ENCODE measurements at places on chromosomes 7 and 10. TPM values are rescaled to one million over a fixed set of nuclear protein-coding genes. Genes with fewer than 3 reads are reported as not detected.

DNA sequence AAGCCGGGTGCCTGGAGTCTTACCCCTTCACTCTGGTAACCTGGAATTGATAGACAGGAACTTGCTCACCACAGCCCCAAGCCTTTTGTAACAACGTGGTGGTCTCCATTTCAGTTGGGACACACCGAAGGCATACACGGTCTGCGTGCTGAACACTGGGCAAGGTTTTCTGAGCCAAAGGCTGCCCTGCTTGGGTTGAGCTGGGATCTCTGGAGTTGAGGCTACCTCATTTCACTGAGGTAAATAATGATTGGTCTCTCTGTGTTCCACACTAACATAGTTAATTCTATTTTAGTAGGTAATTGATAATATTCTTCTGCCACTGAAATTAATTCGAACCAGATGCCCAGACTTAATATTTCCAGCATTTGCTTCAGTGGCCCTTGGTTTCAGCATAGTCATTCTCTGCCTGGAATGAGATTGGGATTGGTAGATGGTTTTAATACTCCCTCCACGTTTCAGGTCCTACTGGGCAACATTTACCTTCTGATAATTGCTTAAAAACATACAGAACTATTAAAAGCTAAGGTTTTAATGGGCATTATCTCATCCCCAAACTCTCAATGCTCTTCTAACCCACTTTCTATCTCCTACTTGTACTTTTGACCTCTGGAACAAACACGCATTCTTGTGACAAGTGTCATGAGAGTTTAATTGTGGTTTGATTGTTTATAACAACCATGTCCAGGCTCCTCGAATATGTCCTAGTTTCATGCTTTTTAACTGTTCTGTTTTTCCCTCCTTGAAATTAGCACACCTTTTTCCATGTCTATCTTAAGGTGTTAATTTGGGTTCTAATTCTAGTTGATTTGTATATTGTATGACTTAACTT lies 202.3 kb upstream of the KLF6 start:
- no peak for DNase-seq

DNA sequence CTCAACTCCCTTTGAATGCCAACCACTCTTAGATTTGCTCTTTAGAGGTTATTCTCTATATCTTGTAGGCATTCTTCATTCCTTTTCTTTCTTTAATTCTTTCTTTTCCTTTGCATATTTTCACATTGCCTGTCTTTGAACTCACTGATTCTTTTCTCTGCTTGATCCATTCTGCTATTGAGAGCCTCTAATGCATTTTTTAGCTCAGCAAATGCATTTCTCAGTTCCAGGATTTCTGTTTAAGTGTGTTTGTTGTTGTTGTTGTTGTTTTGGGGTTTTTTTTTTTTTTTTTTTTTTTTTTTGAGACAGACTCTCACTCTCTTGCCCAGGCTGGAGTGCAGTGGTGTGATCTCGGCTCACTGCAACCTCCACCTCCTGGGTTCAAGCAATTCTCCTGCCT lies 71.6 kb downstream of the FBXL13 start:
- DNase-seq = no peak

GRCh38 chr10:6195846-6196245 lies 6.9 kb upstream of the PFKFB3 start:
- no peak for DNase-seq

DNA sequence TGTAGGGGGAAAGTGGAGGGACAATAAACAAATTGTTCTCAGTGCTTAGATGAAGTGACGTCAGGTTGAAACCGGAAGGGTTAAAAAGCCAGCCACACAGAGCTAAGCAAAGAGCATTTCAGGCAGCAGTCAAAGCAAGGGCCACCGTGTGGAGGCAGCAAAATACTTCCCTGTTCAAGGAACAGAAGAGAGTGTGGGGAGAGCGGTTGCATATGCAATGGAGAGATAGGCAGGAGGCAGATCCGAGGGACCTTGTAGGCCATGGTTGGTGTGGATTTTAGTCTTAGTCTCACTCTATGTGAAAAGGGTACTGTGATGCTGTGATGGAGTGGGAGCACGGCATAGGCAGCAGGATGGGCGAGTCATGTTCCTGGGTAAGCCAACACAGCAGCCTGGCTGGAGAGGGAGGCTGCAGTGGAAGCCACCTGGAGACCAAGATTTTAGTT lies 3.8 kb upstream of the STN1 start:
- DNase-seq = no peak

DNA sequence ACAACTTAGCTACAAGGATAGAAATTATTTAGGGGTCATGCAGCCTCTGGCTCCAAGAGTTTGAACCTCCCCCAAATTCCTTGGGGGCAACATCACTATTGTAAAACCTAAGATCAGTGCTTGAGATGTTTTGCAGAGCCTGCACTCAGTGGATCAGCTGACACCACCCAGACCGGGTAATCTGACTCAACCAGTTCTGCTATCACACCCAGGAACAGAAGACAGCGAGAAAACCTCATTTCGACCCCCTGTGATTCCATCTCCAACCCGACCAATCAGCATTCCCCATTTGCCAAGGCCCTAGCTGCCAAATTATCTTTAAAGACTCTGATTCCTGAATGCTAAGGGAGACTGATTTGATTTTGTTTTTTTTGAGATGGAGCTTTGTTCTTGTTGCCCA lies 5.2 kb downstream of the TACR2 start:
- DNase-seq = no peak

DNA sequence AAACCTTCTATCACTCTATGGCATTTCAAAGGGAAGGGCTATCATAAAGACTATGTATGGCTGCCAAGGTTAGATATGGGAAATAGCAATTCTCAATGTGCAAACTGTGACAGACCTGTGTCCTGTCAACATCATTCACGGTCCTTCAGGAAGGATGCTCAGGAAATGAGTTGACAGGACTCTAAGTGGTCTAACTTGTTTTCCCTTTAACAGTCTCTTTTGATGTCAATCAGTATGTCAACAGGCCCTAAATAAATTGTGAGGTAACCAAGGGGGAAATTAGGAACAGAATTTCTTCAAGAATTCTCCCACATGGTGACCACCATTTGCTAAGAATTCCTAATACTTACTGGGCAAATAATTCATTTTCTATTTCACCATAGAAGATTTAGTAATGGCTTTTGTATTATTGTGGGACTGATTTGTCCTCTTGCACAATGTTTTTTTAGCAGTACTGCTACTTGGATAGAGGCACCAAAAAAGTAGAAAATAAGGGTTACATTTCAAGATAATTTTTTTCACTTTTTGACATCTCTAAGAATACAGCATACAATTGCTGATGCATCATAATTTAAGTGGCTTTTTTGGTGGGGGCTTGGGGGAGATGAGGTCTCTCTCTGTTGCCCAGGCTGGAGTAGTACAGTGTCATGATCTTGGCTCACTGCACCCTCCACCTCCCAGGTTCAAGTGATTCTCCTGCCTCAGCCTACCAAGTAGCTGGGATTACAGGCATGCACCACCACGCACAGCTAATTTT lies 275.8 kb downstream of the CACNA2D1 start:
- DNase-seq = no peak

GRCh38 chr7:142759433-142759832 lies 10.2 kb downstream of the PRSS1 start:
- no peak for DNase-seq

DNA sequence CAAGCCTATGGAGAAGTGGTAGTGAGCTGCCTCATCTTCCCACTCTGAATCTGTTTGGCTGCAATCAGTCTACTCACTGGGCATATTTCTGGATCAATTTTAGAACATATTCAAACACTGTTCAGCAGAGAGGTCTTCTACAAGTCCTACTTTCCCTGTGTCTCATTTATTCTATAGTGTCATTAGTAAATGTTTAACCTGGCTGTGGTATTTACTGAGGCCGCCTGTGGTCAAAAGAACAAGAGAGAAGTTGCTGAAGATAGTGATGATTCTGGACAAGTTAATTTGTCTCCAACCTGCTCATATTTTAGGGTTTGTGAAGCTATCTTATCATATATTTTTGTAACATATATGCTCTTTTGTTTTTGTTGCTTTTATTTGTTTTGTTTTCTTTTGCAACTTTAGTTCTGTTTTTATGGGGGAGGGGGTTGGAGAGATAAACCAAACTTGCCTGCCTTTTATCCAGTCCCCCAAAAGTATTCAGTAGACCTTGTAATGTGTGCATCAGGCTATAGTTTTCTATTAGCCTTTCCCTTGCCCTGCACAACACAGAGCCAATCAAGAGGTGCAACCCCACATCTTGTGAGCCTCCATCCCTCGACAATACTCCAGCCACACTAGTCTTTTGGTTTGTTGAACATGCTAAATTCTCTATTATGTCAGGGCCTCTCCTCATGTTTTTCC lies 362.8 kb upstream of the MBL2 start:
- no peak for DNase-seq

GRCh38 chr10:133286366-133286765 lies 9.7 kb upstream of the ADAM8 start:
- DNase-seq = no peak

GRCh38 chr10:85642082-85642420 lies 724.5 kb downstream of the GRID1 start:
- DNase-seq = no peak

GRCh38 chr7:11858622-11859302 lies 26.8 kb upstream of the THSD7A start:
- DNase-seq = no peak

DNA sequence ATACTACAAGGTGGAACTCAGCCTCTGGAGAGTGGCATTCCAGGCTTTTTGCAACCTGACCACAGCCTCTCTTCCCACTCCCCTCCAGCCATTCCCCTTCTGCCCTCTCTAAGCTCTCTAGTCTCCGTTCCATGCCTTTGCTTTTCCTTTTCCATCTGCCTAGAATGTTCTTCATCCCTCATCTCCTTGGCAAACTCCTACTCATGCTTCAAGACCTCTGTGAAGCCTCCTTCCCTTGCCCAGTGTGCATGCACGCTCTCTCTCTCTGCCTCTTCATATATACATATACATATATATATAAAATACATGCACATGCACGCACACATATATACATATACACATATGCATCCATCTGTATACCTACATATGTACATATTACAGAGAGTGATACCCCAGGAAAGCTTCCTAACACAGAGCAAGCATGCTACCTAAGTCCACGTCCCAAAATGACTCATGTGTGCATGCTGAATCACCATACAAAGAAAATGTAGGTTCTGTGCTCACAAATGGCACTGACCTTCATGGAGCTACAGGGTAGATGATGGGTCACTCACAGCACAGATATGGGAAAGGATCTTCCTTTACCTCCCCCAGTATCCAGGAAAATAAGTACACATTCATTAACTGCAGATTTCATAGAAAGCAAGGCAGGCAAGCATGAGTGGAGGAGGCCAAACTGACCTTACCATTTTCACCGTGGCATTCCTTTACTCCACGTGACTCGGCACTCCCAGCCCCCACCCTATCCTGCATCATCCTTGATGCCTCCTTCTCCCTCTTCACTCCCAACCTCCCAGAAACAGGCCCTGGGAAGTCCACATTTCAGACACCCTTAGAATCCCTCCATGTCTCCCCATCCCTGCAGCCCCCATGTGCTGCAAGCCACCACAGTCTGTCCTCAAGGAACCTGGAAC lies 238.4 kb upstream of the ZMIZ1 start:
- DNase-seq = no peak

DNA sequence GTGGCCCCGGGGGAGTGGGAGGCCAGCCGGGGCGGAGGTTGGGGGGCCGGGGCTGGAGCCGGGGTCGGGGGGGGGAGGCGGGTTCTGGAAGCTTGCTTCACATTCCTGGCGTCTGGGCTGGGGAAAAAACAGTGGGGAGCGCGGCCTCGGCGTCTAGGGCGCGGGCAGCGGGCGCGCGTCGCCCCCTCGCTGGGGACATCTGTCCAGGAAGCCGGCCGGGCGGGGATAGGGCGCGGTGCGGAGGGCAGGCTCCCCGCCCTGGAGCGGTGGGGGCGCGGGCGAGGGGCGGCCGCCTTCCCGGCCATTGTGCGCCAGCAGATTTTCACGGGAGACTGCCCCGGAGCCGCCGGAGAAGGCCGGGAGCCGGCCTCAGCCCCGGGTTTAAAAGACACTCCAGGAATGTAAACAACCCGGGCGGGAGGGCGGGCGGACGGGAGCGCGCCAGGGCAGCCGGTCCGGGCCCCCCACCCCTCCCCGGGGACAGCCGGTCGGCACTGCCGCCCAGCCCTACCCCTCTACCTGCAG lies 1.4 kb downstream of the ZMIZ1 start:
- peak; percentile 75 for DNase-seq

DNA sequence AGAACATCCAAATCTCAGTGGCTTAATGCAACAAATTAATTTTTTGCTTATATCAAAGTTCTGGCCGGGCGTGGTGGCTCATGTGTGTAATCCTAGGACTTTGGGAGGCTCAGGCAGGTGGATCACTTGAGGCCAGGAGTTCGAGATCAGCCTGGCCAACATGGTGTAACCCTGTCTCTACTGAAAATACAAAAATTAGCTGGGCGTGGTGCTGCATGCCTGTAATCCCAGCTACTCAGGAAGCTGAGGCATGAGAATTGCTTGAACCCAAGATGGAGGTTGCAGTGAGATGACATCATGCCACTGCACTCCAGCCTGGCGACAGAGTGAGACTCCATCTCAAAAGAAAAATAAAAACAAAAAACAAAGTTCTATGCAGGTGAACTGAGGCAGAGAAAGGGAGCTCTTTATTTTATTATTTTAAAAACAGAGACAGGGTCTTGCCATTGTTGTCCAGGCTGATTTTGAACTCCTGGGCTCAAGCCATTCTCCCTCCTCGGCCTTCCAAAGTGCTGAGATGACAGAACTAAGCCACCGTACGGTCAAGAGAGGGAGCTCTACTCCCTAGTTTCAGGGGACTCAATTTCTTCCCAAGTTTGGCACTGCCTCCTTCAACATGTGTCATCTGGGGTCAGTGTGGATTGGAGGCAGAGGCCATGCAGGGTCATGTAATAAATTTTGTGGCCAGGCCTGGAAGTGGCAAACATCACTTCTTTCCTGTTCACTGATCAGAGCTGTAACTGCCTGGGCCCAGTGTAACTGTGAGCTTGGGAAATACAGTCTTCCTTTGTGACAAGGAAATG lies 2.4 kb downstream of the ADCK2 start:
- peak; percentile 25 for DNase-seq

DNA sequence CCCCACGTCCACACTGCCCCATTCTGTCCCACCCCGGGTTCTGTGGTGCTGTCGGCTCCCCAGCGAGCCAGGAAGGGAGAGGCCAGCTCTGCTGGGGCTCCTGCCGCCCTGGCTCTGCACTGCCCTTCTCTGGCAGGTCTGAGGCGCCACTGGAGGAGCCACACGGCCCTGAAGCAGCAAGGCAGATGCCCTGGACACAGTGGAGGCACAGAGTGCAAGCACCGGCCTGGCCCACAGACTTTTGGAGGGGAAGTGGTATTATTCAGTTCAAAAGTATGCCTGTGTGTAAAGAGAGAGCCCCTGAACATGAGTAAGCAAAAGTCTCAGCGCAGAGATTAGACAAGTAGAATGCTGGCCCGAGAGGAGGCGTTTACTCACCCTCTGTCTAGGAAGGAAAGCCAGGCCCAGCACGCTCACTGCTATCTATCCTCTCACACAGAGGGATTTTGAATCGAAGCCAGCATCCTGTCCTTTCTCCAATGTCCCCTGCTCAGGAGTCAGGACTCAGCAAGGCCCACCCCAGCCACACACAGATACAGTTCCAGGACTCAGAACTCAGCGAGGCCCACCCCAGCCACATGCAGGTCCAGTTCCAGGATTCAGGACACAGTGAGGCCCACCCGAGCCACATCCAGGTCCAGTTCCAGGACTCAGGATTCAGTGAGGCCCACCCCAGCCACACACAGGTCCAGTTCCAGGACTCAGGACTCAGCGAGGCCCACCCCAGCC lies 115.0 kb downstream of the EGFR start:
- no peak for DNase-seq

Gene CPA2
- 3.5 TPM for total RNA-seq

Gene ZCCHC24
- total RNA-seq = 21.6 TPM

Gene SSC4D
- total RNA-seq = 0.89 TPM

Gene HYAL4
- not detected for total RNA-seq

Gene SPRN
- 0.20 TPM for total RNA-seq

Gene VGF
- total RNA-seq = not detected

Gene TACR2
- 1.0 TPM for total RNA-seq
